ENCODE measurements at places on chromosomes 6 and 20.

DNA sequence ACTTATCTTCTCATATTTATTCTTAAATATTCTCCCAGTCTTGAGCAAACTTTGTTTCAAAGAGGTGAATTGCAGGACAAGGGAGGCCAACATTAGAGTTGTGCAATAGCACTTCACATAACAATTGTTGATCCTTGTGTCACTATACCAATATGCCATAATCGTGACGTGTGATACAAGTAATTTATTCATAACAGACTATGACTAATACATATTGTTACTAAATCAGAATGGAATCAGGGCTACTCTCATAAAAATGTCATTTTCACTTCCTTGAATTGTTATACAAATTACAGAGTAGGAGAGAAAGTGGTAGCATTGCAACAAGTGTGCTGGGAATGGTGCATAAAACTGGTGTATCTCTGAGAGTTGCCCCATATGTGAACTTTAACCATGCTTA lies 37.2 kb upstream of the PLCB1 start:
- no peak for DNase-seq

GRCh38 chr6:94052749-94053148 lies 633.4 kb upstream of the EPHA7 start:
- DNase-seq = no peak

DNA sequence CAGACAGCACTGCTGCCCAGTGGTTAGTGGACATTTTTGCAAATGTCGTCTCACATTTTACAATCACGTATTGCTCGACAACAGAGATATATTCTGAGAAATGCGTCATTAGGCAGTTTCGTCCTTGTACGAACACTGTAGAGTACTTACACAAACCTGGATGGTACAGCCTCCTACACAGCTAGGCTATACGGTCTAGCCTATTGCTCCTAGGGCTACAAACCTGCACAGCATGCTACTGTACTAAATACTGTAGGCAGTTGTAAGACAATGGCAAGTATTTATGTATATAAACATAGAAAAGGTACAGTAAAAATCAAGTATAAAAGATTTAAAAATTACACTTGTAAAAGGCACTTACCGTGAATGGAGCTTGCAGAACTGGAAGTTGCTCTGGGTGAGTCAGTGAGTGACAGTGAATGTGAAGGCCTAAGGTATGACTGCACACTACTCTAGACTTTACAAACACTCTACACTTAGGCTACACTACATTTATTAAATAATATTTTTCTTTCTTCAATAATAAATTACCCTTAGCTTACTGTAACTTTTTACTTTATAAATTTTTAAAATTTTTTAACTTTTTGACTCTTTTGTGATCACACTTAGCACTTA lies 43.1 kb downstream of the ALDH5A1 start:
- DNase-seq = no peak

DNA sequence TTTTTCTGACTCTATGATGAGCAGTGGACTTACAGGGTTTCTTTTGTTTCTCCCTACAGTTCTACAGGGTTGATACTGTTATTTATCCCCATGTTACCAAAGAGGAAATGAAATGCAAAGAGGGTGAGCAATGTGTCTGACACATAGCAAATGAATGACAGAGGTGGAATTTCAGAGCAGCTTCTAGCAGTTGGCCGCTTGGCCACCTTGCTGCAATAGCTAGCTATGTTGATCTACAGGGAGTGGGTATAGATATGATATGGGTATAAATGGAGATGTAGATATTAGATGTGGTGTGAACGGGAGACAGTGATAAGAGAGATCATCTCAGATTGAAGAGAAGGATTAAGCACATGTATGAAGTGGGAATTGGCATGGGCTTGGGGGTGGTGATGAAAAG lies 10.9 kb upstream of the SLC22A3 start:
- no peak for DNase-seq

- no peak for DNase-seq
Observed at GRCh38 chr6:159093609-159094443, 49.0 kb upstream of the TAGAP start.
